ENCODE measurements at places on chromosomes 5 and 9.

GRCh38 chr9:87564111-87564510, 66.4 kb downstream of the DAPK1 start:
- peak; percentile 4 for DNase-seq

GRCh38 chr5:8913522-8913921, 632.4 kb downstream of the SEMA5A start:
- DNase-seq: no peak

DNA sequence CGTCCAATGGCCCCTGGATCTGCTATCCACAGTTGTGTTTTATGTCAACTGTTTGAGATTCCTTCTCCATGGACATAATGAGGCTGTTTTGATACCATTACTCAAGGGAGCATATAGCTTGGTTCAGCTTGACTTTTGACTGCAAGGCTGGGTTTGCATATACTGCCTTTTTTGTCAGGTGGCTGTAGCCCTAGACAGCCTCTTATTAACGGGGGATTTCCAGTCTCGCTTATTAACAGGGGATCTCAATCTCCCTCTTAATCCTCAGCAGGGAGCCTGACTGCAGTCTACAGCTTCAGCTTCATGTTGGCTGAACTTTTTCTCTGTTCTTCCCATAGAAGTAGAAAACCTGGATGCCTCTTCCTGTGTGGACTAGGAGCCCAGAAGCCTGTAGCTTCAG, 73.7 kb upstream of the TNC start:
- DNase-seq: no peak

DNA sequence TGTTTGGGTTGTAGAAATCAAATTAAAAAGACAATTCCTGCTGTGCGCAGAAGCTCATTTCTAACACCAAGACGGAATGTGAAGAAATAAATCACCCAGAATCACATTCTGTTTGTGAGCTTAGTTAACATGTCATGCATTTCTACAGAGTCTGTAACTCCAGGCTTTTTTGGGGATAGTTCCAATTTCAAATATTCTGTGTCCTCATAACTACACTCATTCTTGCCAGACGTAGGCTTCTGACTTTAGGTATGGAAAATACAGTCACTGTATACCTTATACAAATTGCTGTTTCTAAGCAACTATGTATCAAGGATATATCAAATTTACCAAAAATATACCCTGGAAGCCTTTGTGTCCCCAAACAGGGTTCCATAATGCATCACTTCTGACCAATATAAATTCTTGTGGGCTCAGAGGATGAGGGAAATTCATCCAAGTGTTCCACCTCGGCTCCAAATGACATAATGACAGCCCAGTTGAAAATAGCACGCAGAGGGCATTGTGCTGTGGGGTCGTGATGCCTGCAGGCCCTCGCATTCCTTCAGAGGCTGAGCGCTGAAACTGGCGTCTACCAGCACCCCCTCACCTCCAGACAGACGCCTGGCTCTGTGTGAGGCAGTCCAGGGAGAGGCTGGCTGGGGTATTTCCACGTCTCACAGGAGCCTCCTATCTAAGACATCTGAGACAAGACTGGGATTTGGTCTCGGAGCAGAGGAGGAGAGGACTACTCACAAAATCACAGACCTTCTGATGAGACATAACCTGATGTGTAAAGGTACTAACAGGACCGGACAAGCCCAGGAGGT, 79.8 kb downstream of the KLF4 start:
- DNase-seq: no peak

DNA sequence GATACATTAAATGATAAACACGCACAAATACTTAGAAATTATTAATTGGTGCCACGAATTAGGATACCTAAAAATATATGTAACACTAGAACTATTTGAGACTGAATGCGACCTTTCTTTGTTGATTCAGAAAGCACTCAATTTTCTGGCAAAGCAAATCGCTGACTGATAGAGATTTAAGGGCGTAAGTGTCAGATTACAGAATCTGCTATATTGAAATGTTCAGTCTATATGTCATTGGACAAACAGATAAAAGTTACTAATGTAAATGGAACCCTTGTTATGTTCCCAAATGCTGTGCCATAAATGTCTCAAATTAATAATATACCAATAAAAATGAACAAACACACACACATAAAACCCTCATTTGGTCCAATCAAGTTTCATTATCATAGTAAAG, 137.9 kb downstream of the MPDZ start:
- DNase-seq: no peak

GRCh38 chr9:94869415-94869843, 142.9 kb downstream of the AOPEP start:
- DNase-seq: no peak

- DNase-seq: no peak
These were observed 197.7 kb downstream of the TENT4A start for GRCh38 chr5:6910950-6911349.

DNA sequence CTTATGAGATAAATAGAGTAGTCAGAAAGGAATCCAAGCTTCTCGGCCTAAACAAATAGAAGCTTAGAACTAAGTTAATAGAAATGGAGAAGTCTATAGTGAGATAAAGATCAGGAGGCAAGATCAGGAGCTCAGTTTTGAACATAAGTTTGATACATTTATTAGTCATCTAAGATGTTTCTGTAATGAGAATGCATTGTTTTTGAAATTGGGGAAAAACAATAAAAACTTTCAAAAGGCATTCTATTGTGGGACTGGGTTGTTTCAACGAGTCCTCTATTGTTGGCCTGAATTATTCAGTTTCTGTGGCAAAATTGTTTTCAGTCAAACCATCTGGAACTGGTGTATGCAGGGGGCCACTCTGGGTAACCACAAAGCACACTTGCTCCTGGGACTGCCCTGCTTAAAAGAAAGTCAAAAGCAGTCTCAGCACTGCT, 181.0 kb upstream of the CLINT1 start:
- DNase-seq: no peak

DNA sequence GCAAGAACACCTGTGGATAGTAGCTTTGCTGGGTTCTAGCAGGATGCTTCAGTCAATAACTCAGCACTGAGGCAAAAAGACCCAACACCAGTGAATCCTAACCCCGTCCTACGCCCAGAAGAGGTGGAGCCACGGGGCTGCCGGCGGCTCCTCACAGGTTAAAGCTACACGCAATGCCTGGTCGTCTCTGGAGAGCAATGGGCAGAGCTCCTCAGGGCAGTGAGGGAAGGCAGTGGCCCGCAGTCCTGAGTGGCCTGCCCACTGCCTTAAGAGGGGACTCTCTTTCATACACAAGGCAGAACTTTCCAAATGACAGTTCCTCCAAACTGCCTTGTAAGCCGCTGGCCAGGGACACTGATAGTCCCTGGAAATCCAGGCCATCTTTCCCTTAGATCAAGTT, 244.2 kb upstream of the IRX2 start:
- no peak for DNase-seq

- DNase-seq: no peak
These were observed 2257.5 kb upstream of the C9orf72 start for GRCh38 chr9:29830821-29831220.

- no peak for DNase-seq
These were observed at the start of gene NREP for GRCh38 chr5:111756581-111757354. Gene NREP, minus strand, starts transcription at chr5:111757194. Its CDS starts 1,422 bp downstream, at chr5:111755772.

- DNase-seq: no peak
These were observed 1.9 kb downstream of the B4GALT7 start for GRCh38 chr5:177601577-177602457.

- no peak for DNase-seq
These were observed 9.0 kb downstream of the HTR1A start for GRCh38 chr5:63953217-63953616.

DNA sequence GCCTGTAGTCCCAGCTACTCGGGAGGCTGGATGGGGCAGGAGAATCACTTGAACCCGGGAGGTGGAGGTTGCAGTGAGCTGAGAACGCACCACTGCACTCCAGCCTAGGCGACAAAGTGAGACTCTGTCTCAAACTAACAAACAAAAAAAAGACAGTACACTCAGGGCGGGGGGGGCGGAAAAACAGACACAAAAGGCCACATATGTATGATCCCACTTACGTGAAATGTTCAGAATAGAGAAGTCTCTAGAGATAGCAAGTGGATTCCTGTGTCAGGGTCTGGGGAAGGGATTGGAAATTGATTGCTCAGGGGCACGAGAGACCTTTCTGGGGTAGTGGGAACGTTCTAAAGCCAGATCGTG, 9.0 kb upstream of the LCN1 start:
- no peak for DNase-seq

- no peak for DNase-seq
These were observed 459.4 kb upstream of the ITGA1 start for GRCh38 chr5:52328220-52328806.

DNA sequence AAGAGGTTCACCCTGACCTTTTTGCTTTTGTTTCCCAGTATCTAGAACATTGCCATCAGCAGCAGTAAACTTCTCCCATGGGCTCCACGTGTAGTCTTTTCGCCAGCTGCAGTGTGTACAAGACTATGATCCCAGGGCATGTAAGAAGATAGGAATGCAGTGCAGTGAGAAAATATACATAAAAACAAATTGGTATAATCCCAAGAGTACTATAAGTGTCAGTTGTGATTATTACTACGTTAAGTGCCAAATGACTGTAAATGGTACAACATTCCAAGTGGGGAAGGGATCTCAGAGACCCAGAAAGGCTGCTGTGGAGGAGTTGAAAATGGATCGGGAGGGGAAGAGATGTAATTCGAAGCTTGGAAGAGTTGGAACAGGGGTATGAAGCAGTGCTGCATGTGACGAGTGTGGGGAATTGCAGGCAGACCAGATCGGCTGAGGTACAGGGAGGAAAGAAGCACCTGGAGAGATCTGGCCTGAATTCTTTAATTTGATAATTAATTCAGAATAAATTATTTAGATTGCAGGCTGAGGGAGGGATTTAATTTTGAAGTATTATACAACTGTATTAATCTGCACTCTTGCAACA, 95.1 kb downstream of the FBXL7 start:
- DNase-seq: no peak

GRCh38 chr9:37920471-37921167, 16.7 kb upstream of the SLC25A51 start:
- no peak for DNase-seq

DNA sequence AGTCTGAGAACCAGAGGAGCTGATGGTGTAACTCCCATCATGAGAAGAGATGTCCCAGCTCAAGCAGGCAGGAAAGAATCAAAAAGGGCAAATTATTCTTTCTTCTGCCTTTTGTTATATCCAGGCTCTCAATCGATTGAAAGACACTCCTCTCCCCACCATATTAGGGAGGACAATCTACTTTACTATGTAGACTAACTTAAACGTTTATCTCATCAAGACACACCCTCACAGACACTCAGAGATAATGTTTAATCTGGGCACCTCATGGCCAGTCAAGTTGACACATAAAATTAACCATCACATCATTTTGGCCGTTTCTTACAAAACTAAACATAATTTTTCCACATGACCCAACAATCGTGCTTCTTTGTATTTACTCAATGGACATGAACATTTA, 534.3 kb upstream of the RORB start:
- no peak for DNase-seq

- no peak for DNase-seq
These were observed 184.5 kb downstream of the FBN2 start for GRCh38 chr5:128353441-128354107.

- no peak for DNase-seq
These were observed 80.7 kb downstream of the LMX1B start for GRCh38 chr9:126694206-126695081.

DNA sequence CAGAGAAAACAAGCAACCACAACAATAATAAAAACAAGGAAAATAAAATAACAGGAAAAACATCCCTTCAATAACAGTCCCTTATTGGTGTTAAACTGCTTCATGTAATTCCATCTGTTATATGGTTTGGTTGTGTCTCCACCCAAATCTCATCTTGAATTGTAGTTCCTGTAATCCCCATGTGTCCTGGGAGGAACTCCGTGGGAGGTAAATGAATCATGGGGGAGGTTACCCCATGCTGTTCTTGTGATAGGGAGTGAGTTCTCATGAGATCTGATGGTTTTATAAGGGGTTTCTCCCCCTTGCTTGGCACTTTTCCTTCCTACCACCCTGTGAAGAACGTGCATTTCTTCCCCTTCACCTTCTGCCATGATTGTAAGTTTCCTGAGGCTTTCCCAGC, 369.8 kb downstream of the TMEM232 start:
- DNase-seq: no peak

DNA sequence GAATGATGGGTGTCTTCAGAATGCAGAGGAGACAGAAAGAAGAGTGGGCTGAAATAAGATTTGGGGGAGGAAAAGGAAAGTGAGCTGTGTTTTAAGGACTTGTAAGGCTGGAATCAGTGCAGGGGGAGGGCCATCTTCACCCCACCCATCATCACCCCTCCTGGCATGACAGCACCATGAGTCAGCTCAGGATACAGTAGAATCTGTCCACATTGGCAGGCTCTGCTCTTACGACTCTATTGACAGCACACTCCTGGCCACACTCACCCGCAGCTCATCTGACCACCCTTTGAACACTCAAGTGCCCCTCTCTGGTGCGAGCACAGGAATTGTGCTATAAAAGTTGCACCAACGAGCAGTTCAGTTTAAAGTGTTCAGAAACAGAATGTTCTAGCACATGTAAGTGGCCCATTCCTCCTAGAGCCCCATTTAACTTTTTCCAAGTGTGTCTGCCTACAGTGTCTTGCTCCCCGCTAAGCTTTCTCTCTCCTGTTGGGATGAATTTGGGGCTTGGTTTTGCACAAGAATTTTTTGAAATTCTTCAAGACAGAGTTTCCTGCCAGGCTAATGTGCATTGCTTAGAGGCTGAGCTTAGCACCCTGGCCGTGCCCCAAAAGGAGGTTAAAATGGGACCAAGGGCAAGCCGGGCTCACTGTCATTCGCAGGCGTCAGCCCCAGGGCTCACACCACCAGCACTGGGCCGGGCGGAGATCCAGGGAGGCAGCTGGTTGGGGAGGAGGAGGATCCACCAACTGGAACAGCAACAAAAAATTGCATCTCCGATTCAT, 12.0 kb downstream of the ADRA1B start:
- DNase-seq: peak; percentile 7

- no peak for DNase-seq
These were observed 59.7 kb downstream of the MTX3 start for GRCh38 chr5:79931409-79931808.

- DNase-seq: no peak
These were observed 77.7 kb downstream of the DNAH5 start for GRCh38 chr5:13866792-13867191.

GRCh38 chr5:91049800-91050199, 333.3 kb downstream of the ARRDC3 start:
- no peak for DNase-seq

GRCh38 chr5:176650354-176650884, 3.1 kb downstream of the TSPAN17 start:
- DNase-seq: no peak

- DNase-seq: no peak
These were observed 117.4 kb upstream of the GPR151 start for GRCh38 chr5:146633323-146633764.

DNA sequence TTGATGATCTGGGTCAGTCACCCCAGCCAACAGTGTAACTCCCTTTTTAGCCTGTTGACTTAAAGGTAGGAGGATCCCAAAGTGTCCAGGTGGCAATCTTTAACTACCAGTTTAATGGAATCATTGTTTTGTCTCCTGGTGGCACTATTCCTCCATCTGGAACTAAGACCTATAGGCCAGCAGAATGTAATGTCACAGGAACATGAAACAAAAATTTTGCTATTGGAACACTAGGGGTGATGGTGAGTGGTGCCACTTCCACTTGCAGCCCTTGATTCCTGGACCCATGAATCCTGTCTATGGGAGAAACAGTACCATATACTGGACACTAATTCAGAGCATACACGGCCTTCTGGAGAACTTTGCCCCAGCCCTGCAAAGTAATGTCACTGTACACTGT, 219.5 kb upstream of the RASA1 start:
- no peak for DNase-seq

Measured in T1000 (cell line).